HS-27A (cell line): ENCODE measurements at places on chromosomes 1 and 21.

DNA sequence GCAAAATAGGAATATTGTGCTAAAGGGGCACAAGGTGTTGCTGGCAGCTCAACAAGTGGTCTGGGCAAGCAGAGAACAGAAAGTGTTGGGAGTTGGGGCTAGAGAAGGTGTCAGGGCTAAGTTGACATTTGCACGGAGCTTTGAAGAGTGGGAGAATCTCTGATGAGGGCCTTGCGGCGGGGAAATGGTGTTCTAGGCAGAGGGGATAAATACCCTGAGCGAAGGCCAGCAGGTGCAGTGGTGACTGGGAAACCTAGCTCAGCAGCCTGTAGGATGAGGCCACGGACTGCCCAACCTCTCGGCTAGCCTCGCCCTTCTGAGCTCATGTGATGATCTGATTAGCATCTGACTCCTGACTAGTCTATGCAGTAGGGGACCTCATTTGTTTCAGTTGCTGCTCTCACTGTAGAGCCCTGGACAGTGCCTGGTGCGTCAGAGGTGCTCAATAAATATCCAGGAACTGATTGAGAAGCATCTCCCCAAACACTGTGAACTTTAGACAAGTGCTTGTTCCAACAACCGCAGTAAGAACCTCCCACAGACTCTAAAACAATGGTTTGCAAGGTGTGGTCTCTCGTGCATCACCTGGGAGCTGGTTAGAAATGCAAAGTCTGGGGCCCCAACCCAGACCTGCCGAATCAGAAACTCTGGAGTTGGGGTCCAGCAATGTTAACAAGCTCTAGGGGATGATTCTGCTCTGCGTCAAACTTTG lies 1.0 kb upstream of the FOXO6 start:
- no peak for DNase-seq

DNA sequence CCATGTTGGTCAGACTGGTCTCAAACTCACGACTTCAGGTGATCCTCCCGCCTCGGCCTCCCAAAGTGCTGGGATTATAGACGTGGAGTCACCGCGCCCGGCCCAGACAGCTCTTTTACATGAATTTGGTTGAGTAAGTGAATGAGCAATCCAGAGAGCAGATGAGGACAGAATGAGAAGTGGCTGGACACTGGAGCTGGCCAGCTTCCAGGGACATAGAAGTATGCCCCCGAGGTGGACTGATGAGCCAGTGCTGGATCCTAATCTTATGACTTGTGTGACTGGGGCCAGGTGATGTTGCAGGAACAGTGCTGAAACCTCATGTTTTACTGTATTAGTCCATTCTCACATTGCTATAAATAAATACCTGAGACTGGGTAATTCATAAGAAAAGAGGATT lies 35.9 kb upstream of the KANK4 start:
- DNase-seq: no peak

DNA sequence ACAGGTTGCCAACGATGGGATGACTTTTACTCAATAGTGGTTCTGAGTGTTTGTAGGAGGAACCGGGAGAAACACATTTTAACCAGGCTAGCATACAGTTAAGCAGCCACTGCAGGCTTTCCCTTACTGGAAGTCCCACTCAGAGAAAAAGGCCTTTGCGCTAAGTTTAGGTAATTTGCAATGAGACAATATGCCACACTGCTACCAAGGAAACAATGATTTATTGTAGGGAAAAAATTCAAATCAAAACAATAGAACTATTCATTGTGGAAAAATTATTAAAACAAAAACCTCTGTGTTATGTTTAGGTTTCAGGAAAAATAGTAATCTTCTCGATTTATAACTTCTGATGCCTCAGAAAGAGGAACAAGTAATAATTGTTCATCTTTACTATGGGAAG lies 51.4 kb upstream of the CR2 start:
- DNase-seq: no peak

GRCh38 chr1:87501738-87502137 lies 173.1 kb downstream of the LMO4 start:
- no peak for DNase-seq

- DNase-seq: no peak
Observed at GRCh38 chr21:28751176-28751575, 241.5 kb downstream of the LTN1 start.

- peak; percentile 40 for DNase-seq
Observed at GRCh38 chr1:19869929-19870328, 12.3 kb upstream of the OTUD3 start.

DNA sequence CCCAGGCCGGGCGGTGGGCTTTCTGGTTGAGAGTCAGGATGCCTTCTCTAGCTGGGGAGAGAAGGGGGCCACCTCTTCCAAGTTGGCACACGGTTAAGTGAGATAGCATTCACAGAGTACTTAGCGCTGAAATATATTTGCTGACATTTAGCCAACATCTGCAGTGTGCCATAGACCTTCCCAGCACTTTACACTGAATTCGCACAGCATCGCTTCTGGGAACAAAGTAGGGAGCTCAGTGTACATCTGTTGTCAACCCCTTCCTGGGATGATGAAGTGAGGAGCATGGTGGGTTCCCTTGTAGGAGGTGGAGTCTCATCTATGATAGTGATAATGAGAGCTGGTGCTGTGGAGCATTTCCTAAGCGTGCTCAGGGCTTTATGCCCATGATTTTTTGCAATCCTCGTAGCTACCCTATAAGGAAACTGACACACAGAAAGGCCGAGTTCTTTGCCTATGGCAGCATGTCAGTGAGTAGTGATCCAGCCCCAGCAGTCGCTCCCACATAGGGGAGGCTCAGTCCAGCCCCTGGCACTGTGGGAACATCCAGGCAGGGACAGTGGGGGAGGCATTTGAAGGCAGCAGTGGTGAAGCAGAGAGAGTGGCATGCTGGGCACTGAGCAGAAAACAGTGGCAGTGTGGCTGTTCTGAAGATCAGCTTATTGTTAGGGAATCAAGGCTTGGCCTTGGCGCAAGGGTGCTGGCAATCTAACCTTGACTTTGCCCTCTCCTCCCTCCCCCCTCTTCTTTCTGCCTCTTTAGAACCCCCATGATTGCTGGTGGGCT lies 176.2 kb downstream of the PGBD5 start:
- DNase-seq: no peak

GRCh38 chr1:58620259-58620658 lies 43.2 kb upstream of the TACSTD2 start:
- DNase-seq: no peak

- no peak for DNase-seq
Observed at GRCh38 chr1:181391301-181391900, 91.9 kb upstream of the CACNA1E start.

DNA sequence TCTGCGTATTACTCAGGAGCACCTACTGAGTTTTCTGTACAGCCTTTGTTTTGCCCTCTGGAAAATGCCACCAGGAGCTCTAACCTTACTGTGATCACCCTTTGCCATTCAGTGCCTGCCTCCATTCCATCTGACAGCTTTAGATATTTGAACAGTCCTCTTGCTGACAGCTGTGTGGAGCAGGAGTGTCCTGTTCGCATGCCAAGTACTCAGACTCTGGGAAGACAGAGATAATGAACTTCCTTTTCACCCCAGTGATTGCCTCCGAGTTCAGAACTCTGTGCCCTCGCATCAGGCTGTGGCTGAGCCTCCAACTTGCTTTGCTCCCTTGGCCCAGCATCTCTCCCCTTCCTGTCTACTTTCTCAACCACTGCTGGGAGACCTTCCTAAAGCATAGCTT lies 74.0 kb downstream of the CACNA1E start:
- DNase-seq: no peak

GRCh38 chr1:25541889-25542658 lies 1.3 kb upstream of the LDLRAP1 start:
- no peak for DNase-seq

DNA sequence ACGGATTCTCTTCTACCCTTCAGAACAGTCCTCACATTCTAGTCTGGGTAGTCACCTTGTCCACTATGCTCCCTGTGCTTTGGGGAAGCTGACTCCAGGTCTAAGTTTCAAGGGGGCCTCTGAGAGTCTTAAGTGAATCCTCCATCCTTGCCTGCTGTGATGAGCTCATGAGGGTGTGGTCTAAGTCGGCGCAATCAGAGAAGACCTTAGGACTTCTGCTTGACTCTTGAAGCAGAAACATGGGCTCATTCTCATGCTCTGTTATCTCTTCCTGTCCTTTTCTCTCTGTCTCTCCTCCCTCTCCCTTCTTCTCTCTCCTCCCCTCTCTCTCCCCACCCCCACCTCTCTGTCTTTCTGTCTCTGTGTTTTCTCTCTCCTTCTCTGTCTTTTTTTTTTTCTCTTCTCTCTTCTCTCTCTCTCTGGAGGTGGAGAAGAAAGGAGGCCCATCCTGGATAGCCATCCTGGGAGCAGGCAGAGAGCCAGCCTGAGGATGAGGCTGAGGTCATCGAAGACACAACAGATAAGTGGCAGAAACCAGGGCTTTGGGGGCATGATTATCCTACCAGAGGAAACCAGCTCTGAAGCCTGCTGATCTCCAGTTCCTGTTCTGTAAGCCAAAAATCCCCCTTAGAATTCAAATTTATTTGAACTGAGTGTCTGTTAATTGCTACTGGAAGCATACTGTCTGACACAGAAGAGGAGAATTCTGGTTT lies 245.6 kb downstream of the SIPA1L2 start:
- DNase-seq: no peak

DNA sequence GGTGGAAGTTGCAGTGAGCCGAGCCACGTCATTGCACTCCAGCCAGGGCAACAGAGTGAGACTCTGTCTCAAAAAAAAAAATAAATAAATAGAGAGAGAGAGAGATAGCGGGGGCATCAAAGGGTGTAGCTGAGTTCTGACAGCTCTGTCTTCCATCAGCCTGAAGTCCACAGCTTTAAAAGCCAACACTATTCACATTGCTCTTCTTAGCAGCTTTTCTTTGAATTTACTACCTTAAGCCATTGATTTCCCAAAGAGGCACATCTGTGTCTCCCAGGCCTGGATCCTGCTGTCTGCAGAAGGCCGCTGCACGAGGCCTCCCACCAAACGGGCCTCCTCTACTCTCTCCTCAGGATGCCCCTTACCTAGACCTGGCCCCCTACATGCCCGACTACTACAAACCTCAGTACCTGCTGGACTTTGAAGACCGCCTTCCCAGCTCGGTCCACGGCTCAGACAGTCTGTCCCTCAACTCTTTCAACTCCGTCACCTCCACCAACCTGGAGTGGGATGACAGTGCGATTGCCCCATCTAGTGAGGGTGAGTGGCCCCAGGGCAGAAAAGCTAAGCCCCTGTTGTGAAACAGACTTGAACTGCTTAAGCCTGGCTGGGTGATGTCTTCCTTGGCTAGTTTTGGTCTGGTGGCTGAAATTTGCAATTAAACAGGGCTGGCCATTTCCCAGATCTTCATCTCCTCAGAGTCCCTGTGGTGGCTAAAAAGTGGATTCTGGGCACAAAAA lies 16.5 kb upstream of the SLC25A34 start:
- DNase-seq: no peak

GRCh38 chr1:195866091-195866780 lies 742.0 kb downstream of the KCNT2 start:
- no peak for DNase-seq

GRCh38 chr1:36397083-36397377 lies 678 bp downstream of the LSM10 start:
- no peak for DNase-seq

DNA sequence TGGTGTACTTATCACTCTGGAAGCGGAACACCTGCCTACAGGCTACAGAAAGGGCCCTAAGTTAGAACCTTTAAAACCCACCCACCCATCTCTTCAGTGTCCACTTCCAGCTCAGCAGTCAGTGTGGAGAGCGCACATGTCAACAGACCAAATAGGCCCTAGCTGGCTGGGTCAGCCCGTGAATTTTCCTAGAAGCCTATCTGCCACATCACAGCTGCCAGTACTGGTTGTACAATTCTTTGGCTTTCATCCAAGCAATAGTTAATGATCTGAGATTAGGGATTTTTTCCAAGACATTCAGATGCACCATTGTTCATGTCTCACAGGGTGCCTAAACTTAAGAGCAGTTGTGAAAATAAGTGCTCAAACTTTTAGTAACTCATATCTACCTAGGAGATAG lies 197.1 kb downstream of the KCNK2 start:
- no peak for DNase-seq

GRCh38 chr1:82894635-82895034 lies 1093.9 kb downstream of the ADGRL2 start:
- DNase-seq: no peak

- no peak for DNase-seq
Observed at GRCh38 chr1:51990478-51990965, at the start of gene RAB3B. Gene RAB3B (minus strand): TSS chr1:51990700. CDS start chr1:51977117, 13,583 bp downstream.

GRCh38 chr1:86765674-86766073 lies 61.3 kb downstream of the SH3GLB1 start:
- DNase-seq: no peak

DNA sequence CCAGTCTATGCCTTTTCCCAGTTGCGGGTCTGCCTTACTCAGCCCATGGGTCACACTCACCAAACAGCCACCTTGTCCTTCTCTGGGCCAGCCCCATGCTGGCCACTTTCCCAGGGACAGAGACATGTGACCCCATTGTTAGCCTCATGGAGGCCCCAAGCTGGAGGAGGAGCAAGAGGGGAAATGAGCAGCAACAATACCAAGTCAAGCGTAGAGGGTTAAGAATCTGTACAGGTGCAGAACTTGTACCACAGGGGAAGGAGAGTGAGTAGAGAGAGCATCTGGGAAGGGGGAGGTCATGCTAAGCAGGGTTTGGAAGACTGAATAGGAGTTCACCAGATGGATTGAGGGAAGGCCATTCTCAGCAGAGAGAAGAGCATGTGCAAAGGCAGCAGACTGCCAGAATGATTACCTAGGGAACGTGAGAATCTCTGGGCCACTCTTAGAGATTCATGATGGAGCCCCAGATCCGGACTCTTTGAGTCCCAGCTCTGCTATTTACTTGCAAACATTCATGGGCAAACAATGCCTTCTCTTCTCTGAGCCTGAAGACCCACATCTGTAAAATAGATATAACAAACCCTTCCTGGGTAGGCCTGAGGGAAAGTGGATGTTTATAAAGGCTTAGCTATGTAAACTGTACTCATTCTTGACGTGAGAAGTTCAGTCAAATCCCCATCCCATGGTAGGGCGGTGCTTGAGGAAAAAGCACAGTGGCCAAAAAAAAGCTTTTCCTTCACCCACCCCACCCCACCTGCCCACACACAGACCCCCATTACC lies 2.8 kb upstream of the SLC2A1 start:
- no peak for DNase-seq

- no peak for DNase-seq
Observed at GRCh38 chr1:158295791-158296190, 6.1 kb downstream of the CD1C start.

GRCh38 chr1:1173793-1174415 lies at the start of gene TTLL10:
Gene TTLL10 (plus strand): TSS chr1:1173880. CDS start chr1:1179216, 5,336 bp downstream.
- DNase-seq: no peak

DNA sequence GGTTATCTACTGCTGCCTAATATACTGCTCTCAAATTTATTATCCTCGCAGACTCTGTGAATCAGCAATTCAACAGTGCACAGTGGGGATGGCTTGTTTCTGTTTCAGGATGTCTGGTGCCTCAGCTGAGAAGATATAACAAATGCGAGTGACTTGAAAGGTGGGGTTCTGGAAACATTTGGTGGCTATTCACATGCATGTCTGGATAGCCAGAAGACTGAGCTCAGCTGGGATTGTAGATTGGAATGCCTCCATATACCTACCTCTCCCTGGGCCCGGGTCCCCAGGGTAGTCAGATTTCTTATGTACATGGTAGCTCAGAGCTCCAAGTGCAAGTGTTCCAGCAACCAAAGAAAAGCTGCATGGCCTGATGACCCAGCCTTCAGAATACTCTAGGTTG lies 176.3 kb downstream of the IER5 start:
- DNase-seq: no peak

- DNase-seq: peak; percentile 53
Observed at GRCh38 chr1:97144527-97144926, 422.9 kb downstream of the PTBP2 start.
